ENCODE measurements at places on chromosomes 11 and 22.

- peaks cover 12% of the 10 kb centered on the region for H3K36me3 ChIP-seq
- peak overlapping the region; percentile 19 for H3K27ac ChIP-seq
- no peak for DNase-seq
- H3K4me3 ChIP-seq, result no peak overlapping the region
- H3K4me1 ChIP-seq, result peaks cover 12% of the 10 kb centered on the region
Observed at GRCh38 chr22:19885841-19886592, 31.3 kb upstream of the GNB1L start.

DNA sequence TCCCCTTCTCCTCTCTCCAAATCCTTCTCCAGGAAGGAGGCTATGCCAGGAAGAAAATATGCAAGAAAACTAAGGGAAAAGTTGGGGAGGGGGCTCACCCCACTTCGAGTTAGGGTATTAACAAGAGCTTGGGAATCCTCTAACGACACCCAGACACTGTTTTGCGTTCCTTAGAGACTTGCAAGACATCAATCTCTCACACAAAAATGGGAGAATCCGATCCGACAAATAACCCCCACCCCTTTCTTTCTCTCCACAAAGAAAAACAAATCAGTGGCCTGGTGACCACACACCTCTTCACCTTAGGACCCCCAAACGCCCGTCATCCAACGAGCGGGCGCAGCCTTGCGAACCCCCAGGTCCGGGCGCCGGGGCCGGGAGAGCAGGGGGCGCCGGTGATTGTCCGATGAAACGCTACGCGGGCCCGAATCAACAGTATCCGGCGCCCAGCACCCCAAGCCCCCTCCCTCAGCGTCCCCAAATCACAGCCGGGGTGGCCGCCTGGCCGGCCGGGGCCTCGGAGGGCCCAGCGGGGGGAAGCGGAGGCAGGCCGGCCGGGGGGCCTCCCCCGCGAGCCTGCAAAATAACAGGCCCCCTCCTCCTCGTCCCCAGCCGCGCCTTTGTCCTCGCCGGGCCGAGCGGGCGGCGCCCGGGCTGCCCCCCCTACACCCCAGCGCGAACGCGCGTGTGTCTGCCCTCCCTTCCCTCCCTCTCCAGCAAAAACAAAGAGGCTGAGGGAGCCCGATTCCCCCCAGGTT, 690 bp downstream of the CSNK1E start:
- H3K36me3 ChIP-seq, result no peaks in the 10 kb centered on the region
- H3K27ac ChIP-seq, result peak overlapping the region; percentile 88
- H3K4me3 ChIP-seq, result peak overlapping the region; percentile 75
- peaks cover 30% of the 10 kb centered on the region for H3K4me1 ChIP-seq
- no peaks in the 10 kb centered on the region for H3K27me3 ChIP-seq
- no peak for DNase-seq

DNA sequence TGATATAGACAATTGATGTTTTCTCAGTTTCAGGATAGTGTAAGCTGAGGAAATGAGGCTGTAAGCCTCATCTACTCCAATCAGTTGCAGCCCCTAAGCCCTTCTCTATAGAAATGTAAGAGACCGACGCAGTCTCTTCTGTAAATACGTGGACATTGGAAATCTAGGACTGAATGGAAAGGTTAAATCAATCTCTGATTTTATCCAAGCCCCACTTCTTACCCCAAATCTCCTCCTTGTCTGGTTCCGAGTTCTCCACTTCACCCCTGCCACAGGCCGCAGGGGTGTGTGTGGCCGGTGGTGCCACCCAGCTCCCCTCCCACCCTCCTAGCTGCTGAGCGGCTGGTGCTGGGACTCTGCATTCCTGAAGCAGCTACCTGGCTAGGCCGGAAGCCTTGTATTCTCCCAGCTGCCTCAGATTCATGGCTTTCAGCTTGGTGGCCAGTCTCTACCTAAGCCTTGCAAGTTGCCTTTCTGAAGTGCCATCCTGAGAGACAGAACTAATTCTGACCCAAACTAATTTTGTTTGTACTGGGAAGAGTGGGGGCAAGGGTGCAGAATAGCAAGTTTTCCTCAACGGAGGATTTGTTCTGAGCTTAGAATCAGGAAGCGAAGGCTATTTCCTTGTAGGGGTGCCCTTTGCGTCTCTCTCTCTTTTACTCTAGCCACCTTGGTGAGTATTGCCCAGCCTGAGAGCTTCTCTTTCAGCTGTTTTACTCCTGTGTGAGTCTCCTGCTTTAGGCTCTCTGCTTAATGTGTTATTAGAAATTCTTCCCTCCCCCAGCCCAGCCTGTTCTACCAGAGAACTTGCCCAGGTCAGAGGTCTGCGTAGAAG, 749 bp downstream of the VWA5A start:
- peaks cover 25% of the 10 kb centered on the region for H3K36me3 ChIP-seq
- peak overlapping the region; percentile 93 for H3K4me3 ChIP-seq
- H3K4me1 ChIP-seq, result peaks cover 30% of the 10 kb centered on the region
- no peak for DNase-seq

- no peak for DNase-seq
- H3K4me1 ChIP-seq, result no peaks in the 10 kb centered on the region
- H3K36me3 ChIP-seq, result no peaks in the 10 kb centered on the region
- no peak overlapping the region for H3K27ac ChIP-seq
- H3K4me3 ChIP-seq, result no peak overlapping the region
Observed at GRCh38 chr11:133041181-133041580, 491.1 kb downstream of the OPCML start.

- H3K27ac ChIP-seq, result peak overlapping the region; percentile 98
- H3K36me3 ChIP-seq, result no peaks in the 10 kb centered on the region
- no peak for DNase-seq
- peak overlapping the region; percentile 81 for H3K4me3 ChIP-seq
- H3K27me3 ChIP-seq, result no peaks in the 10 kb centered on the region
Observed at GRCh38 chr11:86067009-86067850, 1.7 kb downstream of the PICALM start.

GRCh38 chr11:116691771-116692177, 81.0 kb downstream of the BUD13 start:
- no peak overlapping the region for H3K27ac ChIP-seq
- no peak for DNase-seq
- H3K4me1 ChIP-seq, result no peaks in the 10 kb centered on the region
- H3K36me3 ChIP-seq, result no peaks in the 10 kb centered on the region
- no peaks in the 10 kb centered on the region for H3K27me3 ChIP-seq

- DNase-seq, result no peak
- no peak overlapping the region for H3K4me3 ChIP-seq
- no peaks in the 10 kb centered on the region for H3K36me3 ChIP-seq
- no peak overlapping the region for H3K27ac ChIP-seq
- H3K27me3 ChIP-seq, result no peaks in the 10 kb centered on the region
Observed at GRCh38 chr22:27391092-27391770, 410.3 kb downstream of the MN1 start.

DNA sequence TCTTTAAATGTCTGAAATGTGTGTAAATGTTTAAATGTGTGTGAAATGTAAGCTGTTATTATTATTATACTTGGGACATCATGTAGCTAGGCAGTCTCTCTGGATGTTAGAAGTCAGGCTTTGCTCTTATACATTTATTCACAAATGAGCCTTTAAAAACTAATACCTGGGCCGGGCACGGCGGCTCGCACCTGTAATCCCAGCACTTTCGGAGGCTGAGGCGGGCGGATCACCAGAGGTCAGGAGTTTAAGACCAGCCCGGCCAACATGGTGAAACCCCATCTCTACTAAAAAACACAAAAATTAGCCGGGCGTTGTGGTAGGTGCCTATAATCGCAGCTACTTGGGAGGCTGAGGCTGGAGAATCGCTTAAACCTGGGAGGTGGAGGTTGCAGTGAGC, 21.7 kb upstream of the CTTN start:
- H3K27me3 ChIP-seq, result no peaks in the 10 kb centered on the region
- no peak for DNase-seq
- no peak overlapping the region for H3K27ac ChIP-seq
- no peak overlapping the region for H3K4me3 ChIP-seq

DNA sequence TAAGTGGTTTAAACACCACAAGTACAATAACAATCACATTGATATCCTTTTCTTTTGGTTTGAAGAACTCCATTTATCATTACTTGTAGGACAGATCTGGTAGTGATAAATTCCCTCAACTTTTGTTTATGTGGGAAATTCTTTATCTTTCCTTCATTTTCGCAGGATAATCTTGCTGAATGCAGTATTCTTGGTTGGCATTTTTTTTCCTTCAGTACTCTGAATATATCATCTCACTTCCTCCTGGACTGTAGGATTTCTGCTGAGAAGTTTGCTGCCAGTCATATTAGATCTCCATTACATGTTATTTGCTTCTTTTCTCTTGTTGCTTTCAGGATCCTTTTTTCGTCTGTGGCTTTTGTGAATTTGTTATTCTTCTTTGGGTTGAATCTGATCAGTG, 179.0 kb upstream of the PLET1 start:
- no peak overlapping the region for H3K4me3 ChIP-seq
- H3K27me3 ChIP-seq, result no peaks in the 10 kb centered on the region
- no peaks in the 10 kb centered on the region for H3K36me3 ChIP-seq
- H3K4me1 ChIP-seq, result no peaks in the 10 kb centered on the region
- no peak for DNase-seq

GRCh38 chr11:125079151-125079877, 16.2 kb downstream of the SLC37A2 start:
- no peaks in the 10 kb centered on the region for H3K4me1 ChIP-seq
- no peak for DNase-seq
- H3K27ac ChIP-seq, result no peak overlapping the region
- H3K4me3 ChIP-seq, result no peak overlapping the region

DNA sequence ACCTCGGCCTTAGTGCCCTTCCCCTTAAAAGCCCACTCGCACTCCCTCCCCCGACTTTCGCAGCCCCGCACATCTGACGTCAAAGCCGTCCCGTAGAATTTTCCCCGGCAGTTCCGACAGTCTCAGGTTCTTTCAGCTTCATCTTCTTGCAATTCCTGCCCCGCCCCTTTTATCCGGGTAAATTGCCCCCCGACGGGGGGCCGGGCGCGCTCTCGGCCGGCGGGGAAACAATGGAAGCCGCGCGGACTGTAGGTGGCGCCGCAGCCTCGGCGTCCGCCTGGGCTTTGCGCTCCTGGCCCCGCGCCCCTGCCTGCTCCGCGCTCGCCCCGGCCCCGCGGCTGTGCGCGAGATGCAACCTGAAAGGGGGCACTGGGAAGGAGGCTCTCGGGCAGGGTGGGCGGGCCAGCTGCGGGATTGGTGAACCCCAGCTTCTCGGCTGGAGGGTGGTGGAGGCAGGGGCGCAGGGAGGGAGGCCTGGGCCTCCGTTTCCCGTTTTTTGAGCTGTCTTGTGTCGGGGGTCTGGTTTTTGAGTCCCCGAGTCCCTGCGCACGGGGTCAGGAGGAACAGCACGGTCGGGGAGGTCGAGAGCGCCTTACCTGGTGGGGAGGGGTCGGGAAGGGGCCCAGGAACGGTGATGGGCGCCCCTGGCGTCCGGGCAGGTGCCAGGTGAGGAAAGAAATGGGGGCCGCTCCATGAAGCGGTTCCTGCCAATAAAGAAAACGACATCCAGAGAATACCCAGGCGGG, 859 bp upstream of the FGF19 start:
- no peak for DNase-seq
- peak overlapping the region; percentile 44 for H3K4me3 ChIP-seq
- peaks cover 4% of the 10 kb centered on the region for H3K4me1 ChIP-seq
- no peak overlapping the region for H3K27ac ChIP-seq

DNA sequence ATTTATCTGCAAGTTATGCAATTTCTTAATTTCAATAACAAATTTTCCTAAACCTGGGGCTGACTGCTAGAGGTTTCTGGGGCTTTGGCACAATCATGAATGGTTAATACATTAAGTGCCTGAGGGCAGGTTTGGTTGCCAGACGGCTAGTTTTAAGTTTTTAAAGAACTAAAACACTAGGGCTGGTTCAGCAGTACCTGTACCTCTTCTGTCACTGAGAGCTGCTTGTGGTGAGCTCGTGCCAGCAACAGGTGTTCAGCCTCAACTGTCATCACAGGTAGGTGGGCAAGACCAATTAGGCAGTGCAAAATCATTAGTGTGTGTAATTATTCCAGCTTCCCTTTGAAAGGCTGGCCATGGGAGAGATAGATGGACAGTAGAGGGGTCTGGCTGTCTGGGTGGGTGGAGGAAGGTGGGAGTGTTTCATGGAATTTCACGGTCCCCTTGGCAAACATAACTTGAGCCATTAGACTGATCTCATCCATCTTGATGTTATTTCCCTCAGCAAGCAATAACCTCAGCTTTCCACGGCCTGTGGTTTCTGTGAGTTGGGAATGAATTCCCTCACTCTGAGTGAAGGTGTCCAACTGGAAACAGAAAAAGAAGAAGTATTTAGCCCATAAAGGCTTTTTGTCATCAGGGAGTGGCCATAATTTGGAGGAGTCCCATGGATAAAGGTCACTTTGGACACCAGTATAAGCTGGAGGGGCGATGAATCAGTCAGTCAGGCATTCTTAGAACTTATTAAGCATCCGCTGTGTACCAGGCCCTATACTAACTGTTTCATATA, 114.8 kb downstream of the SNX19 start:
- no peak overlapping the region for H3K4me3 ChIP-seq
- H3K4me1 ChIP-seq, result no peaks in the 10 kb centered on the region
- no peak for DNase-seq
- H3K27me3 ChIP-seq, result no peaks in the 10 kb centered on the region
- H3K27ac ChIP-seq, result no peak overlapping the region

GRCh38 chr11:12042215-12042676, 33.8 kb upstream of the DKK3 start:
- DNase-seq, result no peak
- no peaks in the 10 kb centered on the region for H3K27me3 ChIP-seq
- H3K4me1 ChIP-seq, result peaks cover 2% of the 10 kb centered on the region
- no peaks in the 10 kb centered on the region for H3K36me3 ChIP-seq

DNA sequence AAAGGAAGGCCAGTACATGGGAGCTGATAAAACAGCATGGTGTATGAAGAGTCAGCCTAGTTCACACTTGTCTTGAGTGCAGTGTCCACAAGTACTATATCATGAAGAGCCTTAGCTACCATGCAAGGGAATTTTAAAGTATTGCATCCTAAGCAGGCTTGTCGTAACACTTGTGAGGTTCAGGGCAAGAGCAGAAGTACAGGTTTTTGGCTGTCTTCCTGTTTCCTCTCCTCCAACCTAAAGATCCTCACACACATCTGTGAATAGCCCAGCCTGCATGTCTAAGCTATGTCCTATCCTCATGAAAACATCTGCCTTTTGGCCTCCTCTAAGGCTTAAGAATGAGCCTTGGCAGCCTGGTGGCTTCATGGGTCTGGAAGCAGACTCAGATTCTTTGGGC, 34.6 kb upstream of the TMEM123 start:
- no peak overlapping the region for H3K4me3 ChIP-seq
- H3K27ac ChIP-seq, result no peak overlapping the region
- DNase-seq, result no peak
- H3K36me3 ChIP-seq, result no peaks in the 10 kb centered on the region

DNA sequence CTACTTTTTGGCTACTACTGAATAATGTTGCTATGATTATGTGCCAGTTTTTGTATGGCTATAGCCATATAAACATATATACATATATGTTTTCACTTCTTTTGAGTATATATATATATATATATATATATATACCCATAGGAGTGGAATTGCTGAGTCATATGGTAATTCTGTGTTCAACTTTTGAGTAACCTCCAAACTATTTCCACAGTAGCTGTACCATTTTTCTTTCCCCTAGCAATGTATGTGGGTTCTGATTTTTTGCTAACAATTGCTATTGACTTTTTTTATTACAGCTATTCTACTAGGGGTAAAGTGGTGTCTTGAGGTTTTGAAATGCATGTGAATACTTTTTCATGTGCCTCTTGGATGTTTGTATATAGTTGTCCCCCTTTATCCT, 30.4 kb downstream of the CBL start:
- no peaks in the 10 kb centered on the region for H3K36me3 ChIP-seq
- H3K27ac ChIP-seq, result no peak overlapping the region
- no peak for DNase-seq
- no peaks in the 10 kb centered on the region for H3K27me3 ChIP-seq
- H3K4me1 ChIP-seq, result no peaks in the 10 kb centered on the region

- no peak for DNase-seq
- H3K4me3 ChIP-seq, result no peak overlapping the region
- H3K27ac ChIP-seq, result no peak overlapping the region
- no peaks in the 10 kb centered on the region for H3K36me3 ChIP-seq
- no peaks in the 10 kb centered on the region for H3K4me1 ChIP-seq
Observed at GRCh38 chr11:4830346-4830745, 9.2 kb downstream of the OR51F2 start.

Measured in thoracic aorta (tissue), 2 donors.